Stimulated activated CD4-positive, alpha-beta T cell treated with anti-CD3 and anti-CD28 coated beads, TNF-alpha, amount 100 ng/mL, for 1 hour (primary cell): ENCODE measurements at places on chromosomes 2 and 18.

- no peak for DNase-seq
Observed at GRCh38 chr2:143513081-143513480, 383.9 kb downstream of the ARHGAP15 start.

DNA sequence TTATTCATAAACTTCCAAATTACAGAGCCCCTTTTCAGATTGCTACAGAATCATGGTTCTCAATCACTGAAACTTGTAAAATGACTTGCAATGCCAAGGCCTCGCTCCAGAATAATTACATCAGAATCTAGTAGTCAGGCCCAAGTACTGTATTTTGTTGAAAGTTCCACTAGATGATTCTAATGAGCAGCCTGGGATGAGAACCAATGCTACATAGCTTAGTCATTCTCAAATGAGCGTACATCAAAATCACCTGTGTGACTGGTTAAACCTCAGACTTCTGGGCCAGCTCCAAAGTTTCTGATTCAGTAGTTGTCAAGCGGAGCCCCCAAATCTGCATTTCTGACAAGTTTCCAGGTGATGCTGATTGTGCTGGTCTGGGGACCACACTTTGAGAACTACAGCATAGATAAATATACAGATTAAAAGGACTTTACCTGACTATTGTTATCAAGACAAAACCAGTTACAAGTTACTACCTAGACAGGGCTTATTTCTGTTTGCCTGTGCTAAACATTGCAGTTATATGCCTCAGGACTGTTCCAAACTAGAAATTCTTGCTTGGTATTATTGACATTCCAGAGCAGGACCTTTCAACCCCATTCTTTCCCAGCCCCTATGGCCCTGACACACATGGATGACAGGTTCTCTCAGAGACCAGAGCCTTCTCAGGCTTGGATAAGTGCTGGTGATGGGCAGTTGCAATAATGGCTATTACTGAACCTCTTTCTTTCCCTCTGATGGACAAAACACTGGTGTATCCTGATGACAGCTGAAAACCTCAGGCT lies 83.1 kb downstream of the UPP2 start:
- DNase-seq = no peak

- no peak for DNase-seq
Observed at GRCh38 chr2:3659447-3660432, 1.7 kb downstream of the ALLC start.

- no peak for DNase-seq
Observed at GRCh38 chr2:216520112-216520511, 21.5 kb downstream of the RPL37A start.

GRCh38 chr2:199439066-199439465 lies 18.7 kb downstream of the SATB2 start:
- DNase-seq = no peak

GRCh38 chr2:156118753-156119416 lies 213.6 kb downstream of the NR4A2 start:
- DNase-seq = no peak

DNA sequence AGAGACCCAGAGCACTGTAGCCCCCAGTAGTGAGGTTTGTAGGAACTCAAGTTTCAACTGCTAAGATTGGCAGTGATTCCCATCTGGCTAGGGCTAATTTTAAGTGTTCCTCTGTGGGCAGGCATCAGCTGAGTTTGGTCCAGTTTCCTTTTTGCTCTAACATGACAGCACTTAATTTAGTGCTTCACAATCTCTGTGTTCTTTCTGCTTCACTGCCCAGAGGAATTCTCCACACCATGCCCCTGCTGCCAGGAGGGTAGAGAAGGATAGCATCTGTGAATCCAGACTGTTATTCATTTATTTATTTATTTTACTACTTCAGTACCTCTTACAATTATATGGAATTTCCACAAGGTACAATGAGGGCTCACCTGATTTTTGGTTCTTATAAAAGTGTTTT lies 549.9 kb upstream of the FSIP2 start:
- no peak for DNase-seq
